Hematopoietic multipotent progenitor cell (in vitro differentiated cells): ENCODE measurements at places on chromosomes 5 and 9. TPM values are rescaled to one million over a fixed set of nuclear protein-coding genes. Genes with fewer than 3 reads are reported as not detected.

DNA sequence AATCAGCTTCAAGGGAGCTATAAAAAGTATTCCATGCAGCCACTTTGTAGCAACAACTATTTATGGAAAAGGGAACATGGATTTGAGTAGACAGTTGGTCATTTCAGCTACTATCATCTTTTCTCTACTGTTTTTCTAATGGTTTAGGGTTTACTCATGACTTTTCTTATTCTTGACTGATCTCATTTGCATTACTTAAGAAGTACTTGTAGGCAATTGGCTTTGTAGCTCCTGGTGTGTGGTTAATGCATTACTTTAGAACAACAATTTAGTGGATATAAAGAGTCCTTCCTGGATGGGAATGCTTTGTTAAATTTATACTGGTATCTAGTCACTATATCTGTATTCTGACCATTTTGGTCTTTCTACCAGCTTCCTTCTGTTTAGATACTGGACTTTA, 59.8 kb upstream of the NTRK2 start:
- no peak for DNase-seq

The MEGF10 gene
- 0.27 TPM for total RNA-seq

DNA sequence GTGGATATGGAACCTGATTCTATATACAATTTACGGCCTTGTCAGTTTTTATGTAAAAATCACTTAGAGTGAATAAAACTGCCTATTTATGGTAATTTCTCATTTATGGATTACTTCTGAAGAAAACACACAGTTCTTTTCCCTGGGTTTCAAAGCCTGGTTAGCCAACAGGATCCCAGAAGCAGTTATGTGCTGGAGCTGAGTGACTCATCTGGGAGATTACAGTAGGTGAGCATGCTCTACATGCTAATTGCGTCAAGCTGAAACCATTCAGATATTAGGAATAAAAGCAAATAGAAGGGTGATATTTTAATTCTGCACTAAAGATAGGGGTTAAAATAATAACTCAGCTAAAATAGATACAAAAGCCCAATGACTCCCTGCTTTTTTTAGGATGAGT, 47.8 kb downstream of the PDE4D start:
- DNase-seq: no peak

DNA sequence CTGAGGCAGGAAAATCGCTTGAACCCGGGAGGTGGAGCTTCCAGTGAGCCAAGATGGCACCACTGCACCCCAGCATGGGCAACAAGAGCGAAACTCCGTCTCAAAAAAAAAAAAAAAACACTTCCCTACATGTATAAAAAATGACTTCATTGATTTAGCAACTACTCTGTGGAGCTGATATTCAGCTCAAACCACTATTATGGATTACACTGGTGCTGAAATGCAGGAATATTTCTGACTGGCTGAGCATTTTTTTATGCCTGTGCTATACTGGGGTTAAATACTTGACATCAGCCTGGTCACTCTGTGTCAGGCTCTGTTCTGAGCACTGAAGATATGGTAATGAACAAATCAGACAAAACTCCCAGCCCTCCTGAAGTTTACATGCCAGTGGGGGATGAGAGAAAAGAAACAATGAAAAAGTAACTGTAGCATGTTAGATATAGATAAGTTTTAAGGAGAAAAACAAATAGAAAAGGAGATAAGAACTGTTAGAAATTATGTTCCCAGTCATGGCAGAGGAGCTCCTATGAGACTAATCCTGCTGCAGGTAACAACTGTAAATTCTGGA, 22.6 kb upstream of the TTC39B start:
- no peak for DNase-seq

The LECT2 gene
- total RNA-seq: not detected

The ANGPTL2 gene
- under 0.01 TPM for total RNA-seq

The MOB3B gene
- total RNA-seq: 0.54 TPM

GRCh38 chr5:114185274-114185673, 176.6 kb upstream of the KCNN2 start:
- DNase-seq: no peak

- DNase-seq: no peak
Observed at GRCh38 chr9:138007918-138008841, 130.6 kb downstream of the CACNA1B start.

DNA sequence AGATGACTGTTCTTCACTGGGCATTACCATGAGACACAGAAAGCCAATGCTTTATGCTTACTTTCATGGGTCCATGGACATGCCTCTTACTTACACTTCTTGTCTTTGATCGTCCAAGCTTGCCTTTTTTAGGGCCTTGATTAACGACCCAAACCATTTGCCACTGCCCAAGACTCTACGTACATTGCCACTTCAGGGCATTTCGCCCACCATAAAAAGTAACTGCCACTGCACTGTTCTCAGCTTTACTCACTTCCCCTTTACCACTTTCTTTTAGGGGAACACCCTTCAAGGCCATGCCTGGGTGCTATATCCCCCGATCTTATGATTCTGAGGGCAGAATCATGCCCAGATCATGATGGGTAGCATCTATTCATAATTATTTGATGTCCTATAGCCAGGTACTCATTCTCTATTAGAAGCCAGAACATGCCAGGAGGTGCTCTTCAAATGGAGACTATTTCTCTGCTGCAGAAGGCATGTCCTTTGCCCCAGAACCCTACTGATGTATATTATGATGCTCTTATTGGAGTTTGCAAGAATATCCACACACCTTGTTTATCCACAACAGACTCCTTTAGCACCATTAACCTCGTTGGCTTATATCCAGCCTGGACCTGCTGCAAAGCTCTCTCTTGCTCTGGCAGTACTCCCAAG, 64.1 kb upstream of the RAD23B start:
- DNase-seq: no peak

The GFI1B gene
- total RNA-seq: 72.4 TPM

The GLRA1 gene
- not detected for total RNA-seq

The TMC1 gene
- not detected for total RNA-seq

- no peak for DNase-seq
Observed at GRCh38 chr5:158920736-158921135, 179.0 kb downstream of the EBF1 start.

DNA sequence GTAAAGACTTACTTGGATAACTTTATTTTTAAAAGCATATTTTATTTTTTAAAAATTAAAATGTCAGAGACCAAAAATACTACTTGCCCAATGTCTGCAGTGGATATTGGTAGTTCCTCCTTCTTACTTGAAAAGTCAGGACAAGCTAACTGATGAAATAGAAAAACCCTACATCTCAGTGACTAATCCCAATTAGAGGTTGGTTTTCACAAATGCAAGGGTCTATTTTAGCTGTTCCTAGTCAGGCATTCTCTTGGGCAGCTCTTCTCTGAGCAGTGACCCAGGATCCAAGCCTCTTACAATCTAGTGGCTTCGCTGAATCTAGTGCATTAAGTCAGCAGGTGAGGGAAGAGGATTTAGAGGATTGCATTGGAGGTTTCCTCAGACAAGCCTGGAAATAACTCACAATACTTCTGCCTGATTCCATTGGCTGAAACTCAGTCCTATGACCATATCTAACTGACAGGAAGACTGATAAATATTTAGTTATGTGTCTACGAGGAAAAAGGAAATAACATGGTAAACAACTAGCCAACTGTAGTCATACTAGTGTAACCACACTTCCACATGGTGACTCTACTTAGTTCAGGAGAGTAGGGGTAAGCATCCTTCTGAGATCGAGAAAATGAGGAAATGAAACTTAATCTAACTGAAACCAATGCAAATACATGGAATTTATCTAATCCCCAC, 34.2 kb upstream of the MIER3 start:
- no peak for DNase-seq

DNA sequence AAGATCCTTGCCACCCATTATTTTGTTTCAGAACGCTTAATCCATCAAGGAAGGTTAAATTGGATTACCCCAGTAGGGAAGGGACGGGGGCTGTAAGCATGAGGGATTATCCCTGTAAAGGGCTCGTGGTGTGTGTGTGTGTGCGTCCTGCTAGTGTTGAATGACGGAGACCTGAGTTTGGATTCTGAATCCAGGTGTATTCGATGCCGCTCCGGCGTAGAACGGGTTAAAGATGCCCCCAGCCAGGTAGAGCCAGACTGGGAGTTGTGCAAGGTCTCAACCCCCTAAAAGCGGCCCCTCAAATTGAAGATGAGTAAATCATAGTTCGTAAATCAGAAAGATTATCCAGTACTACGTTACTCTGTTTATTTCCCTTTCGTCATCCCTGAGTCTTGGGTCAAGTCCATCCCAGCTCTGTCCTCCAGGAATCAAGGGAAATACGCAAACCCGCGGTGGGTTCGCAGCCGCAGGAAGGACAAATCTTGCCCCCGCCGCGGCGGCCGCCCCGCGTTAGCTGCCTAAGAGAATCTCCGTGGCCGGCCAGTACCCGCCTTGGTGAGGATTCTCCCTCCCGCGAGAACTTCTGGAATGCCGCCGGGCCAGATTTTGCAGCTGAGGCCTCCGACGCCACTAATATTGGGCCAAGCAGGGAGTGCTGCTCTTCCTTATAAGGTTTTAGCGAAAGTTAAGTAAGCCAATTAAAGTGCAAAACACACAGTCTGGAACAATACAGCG, 586 bp upstream of the MTAP start:
- no peak for DNase-seq

GRCh38 chr5:146337928-146338327, 711 bp upstream of the POU4F3 start:
- no peak for DNase-seq

DNA sequence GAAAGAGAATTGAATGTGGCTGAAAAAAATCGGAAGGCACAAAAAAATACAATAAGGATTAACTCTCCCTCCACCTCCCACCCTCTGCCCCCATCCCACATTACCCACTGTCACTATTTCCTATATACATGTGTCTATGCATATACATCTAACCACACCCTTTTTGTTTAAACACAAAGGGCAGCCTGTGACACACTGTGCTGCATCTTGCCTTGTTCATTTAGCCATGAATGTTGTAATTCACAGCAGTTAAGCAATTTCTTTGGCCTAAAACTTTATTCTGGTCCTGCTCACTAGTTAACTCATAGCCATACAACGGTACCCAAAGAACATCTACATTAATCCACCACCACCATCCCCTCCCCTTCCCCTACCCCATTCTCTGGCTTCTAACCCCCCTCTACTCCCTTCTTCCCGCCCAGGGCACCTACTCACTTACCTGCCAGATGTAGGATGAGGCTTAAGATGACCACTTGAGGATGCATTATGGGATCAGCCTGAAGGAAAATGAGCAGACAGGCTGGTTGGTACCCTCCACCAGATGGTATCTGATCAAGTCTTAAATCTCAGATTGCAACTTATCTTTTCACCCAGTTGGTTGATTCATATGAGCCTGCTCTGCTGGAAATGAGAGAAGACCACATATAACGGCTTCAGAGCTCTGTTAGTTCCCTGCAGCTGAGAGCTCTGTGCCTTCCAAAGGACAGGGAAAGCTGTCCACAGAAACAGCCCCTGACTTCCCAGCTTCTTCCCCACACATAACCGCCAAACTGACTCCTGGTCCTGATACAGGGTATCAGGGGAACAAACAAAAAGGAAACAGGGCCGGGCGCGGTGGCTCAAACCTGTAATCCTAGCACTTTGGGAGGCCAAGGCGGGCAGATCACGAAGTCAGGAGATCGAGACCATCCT, 1.2 kb downstream of the HAVCR1 start:
- DNase-seq: no peak

DNA sequence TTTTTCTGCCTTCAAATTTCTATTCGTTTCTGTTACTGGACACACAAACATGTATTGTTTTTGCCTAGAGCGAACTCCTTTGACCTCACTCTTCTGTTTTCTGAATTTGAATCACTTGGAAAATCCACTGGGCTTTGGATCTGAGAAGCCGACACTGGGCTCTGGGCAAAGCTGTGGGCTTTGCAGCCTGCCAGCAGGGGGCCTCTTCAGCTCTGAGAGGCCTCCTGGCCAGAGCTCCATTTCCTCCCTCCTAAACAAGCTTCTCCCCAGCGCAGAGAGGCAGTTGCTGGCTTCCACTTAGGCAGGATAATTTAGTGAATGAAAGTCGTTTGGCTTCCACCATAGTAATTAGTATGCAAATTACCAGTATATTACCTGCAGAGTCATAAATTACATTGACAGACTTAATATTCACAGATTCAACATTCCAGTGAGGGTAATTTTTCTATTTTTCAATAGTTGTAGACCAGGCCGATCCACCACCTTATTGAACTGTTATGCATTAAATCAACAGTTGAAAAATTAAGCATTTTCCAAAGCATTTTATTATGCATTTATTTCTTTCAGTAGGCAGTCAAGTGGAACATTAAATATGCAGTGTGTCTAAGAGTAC, 104.0 kb upstream of the ZNF366 start:
- DNase-seq: no peak

GRCh38 chr9:128701227-128701854, 962 bp upstream of the PKN3 start:
- no peak for DNase-seq

DNA sequence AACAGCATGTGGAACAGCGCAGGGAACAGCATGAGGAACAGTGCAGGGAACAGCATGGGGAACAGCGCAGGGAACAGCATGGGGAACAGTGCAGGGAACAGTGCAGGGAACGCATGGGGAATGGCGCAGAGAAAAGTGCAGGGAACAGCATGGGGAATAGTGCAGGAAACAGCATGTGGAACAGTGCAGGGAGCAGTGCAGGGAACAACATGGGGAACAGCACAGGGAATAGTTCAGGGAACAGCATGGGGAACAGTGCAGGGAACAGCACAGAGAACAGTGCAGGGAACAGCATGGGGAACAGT, 2.0 kb downstream of the LCN8 start:
- no peak for DNase-seq

DNA sequence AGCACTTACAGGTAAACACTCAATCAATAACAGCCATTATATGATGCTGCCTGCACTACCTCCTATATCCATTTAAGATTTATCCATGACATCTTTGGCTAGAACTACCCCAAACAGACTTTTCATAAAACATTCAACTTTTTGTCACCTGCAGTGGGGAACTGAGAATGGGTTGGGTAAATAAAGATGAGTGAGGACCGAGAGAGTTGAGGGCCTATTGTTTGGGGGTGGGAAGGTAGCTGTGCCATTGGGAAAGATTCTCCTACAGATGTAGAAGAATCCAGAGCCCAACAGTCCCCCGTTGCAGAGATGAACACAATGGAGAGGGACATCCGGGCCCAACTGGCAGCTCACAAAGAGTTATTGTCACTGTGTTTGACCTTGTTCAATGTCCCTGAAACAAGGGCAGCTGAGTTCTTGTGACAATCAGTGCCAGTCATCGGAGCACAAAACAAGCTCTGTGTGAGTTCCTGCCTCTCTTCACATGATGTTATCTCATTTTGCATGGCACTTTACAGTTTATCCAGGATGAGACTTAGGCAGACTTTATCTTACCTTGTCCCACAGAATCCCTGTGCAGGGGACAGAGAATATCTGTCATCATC, 11.5 kb upstream of the SLC31A2 start:
- no peak for DNase-seq

The ZFP2 gene
- total RNA-seq: 0.27 TPM

The C1QTNF2 gene
- total RNA-seq: 0.27 TPM

DNA sequence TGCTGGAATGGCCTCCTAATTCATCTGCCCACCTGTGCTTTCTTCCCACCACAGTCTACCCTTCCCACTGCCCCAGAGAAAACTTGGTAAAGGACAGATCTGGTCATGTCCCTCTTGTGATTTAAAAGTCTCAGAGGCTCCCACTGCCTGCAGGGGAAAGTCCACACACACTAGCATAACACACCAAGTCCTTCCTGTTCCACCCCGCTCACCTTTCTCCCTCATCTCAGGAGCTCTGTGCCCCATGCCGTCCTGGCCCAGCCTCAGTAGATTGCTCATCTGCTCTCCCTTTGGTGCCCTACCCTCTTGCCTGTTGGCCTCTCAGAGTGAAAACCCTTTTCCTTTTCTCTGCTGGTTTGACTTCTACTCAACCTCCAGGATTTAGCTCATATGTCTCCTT, 111.4 kb upstream of the MAP3K1 start:
- no peak for DNase-seq
